ENCODE measurements at places on chromosomes 11 and 22.

- peak; percentile 10 for DNase-seq
Observed at GRCh38 chr11:1862588-1863351, 9.9 kb downstream of the LSP1 start.

- no peak for DNase-seq
Observed at GRCh38 chr22:49721211-49721763, 106.4 kb downstream of the BRD1 start.

GRCh38 chr11:64996710-64997380 lies at the start of gene BATF2:
TSS of gene BATF2 (minus strand) at chr11:64996971. CDS start at chr11:64996914, 57 bp downstream.
- peak; percentile 53 for DNase-seq

GRCh38 chr11:118144301-118145268 lies 8.0 kb downstream of the SCN4B start:
- no peak for DNase-seq

GRCh38 chr11:70845591-70846041 lies 406.8 kb downstream of the SHANK2 start:
- DNase-seq: no peak

GRCh38 chr11:69286374-69287371 lies 7.3 kb upstream of the MYEOV start:
- DNase-seq: no peak

- DNase-seq: no peak
Observed at GRCh38 chr11:29713831-29714320, 303.0 kb downstream of the KCNA4 start.

DNA sequence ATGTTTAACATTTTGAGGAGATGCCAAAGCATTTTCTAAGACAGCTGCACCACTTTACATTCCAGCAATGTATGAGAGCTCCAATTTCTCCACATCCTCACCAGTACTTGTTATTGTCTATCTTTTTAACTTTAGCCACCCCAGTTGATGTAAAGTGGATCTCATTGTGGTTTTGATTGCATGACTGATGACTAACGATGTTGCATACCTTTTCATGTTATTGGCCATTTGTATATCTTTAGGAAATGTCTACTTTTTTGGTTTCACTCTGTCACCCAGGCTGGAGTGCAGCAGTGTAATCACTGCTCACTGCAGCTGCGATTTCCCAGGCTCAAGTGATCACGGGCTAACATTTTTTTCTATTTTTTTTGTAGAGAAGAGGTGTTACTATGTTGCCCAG lies 8.9 kb downstream of the TTC28 start:
- no peak for DNase-seq

DNA sequence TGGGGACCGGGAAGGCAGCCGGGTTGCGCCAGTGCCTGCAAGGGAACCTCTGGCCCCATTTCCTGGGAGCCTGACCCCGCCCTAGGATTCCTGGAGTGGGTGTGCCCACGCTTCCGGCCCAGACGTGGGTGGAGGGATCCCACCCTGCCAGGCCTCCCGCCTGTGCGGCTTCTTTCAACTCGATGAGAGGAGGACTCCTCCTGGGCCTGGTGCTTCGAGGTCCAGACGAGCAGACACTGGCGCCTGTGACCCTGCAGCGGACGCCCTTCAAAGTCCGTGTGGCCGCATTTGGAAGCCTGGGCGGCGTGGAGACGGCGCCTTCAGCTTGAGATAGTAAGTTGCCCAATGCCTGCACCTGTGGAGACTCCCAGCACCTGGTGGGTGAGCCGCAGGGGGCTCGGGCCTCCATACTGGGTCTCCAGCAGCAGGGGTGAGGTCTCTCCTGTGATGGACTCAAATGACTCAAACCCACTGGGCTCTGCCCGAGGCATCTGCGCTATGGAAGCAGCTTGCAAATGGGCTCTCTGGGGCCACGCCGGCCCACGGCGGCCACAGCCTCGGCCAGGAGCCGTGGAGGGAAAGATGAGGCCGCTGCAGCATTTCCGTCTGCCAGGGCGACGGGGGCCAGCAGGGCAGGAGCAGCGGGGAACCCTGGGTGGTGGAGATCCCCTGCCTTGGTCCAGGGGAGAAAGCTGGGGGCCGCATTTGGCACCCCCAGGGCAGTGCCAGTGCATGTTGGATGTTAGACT lies 64.3 kb upstream of the PPARA start:
- no peak for DNase-seq

DNA sequence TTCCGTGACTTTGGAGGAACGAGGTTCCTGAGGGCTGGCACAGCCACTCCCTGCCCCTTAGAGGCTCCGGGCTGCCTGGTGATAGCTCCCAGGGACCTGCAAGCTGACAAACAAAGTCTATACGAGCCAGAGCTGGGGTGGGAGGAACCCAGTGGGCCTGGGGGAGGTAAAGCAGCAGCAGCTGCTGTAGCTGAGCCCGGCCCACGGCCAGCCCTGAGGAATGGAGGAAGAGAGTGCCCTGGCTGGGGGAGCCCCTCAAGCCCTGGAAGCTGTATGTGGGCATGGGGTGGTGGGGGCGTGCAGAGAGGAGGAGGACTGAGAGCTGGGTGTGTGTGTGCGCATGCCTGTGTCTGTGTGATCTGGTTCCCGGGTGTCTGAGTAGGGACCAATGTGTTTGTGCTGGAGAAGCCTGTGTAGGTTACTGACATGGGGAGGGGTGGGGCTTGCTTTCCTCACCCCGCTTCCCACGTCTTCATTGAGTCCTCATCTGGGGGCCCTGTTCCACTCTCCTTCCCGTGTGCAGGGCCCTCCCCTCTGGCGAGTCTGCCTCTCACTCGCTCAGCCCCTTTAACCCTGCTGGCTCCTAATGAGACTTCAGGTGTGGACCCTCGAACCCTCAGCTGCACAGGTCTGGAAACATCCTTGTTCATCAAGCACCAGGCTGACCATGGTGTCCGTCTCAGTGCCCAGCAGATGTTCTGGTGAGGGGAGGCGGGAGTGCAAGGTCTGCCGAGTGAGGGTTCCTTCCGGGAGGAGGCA lies 10.8 kb downstream of the ST3GAL4 start:
- no peak for DNase-seq

DNA sequence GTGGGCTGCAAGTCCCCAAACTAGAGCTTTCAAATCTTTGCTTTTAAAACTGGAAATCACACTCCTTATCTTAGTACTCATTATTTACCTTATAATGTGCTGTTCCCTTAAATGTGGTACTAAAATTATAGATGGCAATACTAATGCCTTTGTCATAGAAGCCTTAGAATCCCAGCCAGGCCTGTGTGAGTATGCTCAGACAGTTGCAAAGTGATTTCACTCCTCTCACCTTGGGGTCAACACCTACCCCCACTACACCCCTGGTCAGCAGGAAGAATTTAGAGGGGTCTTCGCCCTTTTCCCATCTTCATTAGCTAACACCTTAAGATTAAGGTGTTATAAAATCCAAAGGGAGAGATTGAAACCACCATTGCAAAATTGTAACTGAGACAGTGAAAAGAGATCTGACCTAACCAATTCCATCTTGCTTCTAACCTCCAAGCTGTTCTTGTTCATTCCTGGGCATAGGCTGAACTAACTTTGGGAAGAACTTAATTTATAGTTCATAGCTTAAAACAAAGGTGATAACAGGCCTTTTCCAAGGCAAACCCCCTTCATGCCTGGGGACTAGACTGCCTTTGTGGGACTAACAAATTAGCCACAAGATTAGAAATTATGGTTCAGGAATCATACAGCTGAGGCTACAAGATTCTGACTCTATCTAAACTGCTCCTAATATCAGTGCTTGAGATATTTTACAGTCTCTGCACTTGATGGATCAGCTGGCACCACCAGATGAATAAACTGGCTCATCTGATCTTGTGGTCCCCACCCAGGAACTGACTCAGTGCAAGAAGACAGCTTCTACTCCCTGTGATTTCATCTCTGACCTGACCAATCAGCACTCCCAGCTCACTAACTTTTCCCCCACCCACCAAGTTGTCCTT lies 10.4 kb upstream of the MRPL17 start:
- DNase-seq: peak; percentile 57

DNA sequence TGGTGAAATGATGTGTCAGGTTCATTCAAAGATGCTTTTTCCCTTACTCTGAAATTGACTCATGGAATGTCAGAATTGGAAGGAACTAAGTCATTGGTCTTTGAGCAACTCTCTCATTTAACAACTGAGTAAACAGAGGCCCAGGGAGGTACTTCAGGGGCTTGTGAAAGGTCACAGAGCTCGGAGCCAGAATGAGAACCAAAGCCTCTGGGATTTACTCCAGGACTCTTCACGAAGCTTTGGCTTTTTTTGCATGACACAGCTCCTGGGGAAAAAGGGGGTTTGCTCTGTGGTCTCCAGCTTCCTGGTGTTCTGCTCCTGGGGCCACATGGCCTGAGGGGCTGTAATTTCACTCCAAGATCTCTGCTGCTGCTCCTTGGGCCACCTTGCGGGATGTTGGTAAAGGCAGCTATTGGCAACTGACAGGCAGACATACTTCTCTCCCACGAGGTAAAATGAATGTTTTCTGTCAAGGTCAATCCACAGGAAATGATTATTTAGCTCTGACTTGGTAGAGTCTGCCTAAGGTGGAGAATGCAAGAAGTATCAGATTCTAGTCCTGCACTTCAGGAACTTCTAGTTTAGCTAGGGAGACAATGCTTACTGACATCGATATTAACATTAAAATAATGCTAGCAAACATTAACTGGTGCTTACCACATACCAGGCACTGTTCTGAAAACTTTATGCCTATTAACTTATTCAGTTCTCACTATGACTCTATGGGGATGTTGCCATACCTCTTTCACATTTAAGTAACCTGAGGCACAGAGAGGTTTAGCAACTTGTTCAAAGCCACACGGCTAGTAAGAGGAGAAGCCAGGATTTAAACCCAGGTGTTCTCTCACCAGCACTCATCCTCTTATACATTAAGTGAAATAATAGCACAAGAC lies 16.1 kb downstream of the PKNOX2 start:
- no peak for DNase-seq

DNA sequence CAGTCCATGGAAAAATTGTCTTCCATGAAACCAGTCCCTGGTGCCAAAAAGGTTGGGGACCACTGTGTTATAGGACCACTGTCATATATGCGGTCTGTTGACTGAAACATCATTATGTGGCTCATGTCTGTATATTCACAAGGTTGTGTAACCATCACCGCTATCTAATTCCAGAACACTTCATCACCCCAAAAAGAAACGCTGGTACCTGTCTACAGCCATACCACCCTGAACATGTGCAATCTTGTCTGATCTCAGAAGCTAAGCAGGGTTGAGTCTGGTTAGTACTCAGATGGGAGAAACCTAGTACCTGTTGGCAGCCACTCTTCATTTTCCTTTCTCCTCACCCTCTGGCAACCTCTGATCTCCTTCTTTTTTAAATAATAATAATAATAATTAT lies 12.9 kb upstream of the PIK3IP1 start:
- no peak for DNase-seq

- DNase-seq: no peak
Observed at GRCh38 chr11:126313826-126314225, 10.0 kb downstream of the DCPS start.

DNA sequence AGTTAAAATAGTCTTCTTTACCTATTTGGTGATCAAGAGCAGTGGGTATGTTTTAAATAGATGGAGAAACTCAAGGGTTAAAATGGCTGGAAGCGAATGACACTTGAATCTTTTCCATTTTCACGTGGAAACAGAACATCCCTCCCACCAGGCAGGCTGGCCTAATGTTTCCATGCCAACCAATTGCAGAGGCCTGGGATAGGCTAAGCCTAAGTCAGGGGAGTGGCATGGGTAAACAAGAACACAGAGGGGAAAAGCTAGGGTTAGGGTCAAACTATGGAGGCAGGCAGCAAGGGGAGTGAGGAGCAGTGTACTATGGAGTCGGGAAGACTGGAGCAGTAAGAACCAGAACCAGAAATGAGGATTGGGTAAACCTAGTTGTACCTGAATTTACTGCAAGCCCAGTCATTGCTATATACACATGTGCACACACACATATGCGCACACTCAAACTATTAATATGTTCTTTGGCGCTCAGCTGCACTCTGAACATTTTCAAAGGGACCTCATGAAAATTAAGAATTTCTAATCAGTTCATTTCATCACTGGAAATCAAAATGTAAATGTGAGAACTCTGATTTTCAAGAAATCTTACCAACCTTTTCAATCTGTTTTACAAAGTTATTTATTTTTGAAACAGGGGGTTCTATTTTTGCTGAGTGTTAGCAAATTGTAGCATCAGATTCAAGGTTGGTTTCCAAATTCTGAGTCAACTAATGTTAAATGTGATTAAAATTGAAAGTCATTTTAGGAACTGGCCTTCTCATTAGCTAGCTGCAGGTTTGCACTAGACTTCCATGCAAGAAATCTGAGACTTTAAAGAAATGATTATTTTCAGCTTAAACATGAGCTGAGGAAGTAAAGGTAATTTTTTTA lies 327.0 kb upstream of the CCDC90B start:
- no peak for DNase-seq

GRCh38 chr11:68704887-68705286 lies 20.5 kb downstream of the GAL start:
- DNase-seq: no peak

DNA sequence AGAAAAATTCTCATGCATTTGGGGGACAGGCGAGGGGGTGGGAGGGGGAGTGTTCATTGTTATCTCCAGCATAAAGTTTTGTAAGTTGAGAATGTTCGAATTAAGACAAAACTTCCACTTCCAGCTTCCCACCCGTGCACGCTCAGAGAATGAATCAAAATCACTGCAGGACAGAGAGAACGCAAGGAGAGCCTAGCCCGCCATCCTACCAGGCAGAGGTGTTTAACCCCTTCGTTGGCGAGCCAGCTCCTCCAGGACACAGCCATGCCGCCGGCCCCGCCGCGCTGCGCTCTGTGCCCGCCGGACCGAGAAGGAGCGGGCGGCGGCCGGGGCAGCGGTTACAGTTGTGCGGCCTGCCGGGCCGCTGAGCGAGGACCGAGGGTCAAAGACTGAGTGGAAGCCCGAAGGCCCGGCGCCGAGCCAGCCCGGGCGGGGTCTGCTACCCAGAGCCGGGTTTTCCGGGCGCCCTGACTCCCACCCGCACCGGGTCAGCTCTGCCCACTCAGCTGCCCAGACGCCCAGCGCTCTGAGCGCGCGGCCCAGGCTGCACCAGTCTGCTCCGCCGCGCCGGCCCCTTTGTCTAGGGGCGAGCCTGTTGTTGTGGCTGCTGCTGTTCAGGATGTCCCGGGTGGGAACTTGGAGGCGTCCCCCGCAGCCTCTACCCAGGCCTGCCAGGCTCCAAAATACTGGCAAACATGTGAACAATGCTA lies at the start of gene NOX4:
Gene NOX4, minus strand, starts transcription at position 395 of the 710 bp plus-strand sequence. Its CDS starts 129 bp downstream, at position 266.
- peak; percentile 68 for DNase-seq

GRCh38 chr11:69460540-69461257 lies 20.8 kb upstream of the LINC01488 start:
- no peak for DNase-seq

- DNase-seq: no peak
Observed at GRCh38 chr22:40412441-40412840, 42.0 kb downstream of the SGSM3 start.

All from muscle of back (tissue), 13 donors.